ENCODE measurements at places on chromosomes 7 and 10.

- DNase-seq: peak; percentile 19
Measured at GRCh38 chr7:150379441-150380379, 580 bp downstream of the ZNF775 start.

DNA sequence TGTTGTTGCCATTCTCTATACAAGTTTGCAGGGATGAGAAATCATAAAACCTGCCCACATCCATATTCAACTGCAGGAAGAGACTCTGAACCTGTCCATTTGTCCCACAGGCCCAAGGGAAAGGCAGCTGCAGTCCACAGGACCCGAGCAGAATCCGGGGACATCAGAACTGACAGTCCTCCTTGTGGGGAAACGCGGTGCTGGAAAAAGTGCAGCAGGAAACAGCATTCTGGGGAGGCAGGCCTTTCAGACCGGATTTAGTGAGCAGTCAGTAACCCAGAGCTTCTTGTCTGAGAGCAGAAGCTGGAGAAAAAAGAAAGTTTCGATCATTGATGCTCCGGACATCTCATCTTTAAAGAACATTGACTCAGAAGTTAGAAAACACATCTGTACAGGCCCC lies 23.5 kb downstream of the GIMAP8 start:
- DNase-seq: no peak

- no peak for DNase-seq
Measured at GRCh38 chr10:83545901-83546391, 593.4 kb upstream of the GHITM start.

DNA sequence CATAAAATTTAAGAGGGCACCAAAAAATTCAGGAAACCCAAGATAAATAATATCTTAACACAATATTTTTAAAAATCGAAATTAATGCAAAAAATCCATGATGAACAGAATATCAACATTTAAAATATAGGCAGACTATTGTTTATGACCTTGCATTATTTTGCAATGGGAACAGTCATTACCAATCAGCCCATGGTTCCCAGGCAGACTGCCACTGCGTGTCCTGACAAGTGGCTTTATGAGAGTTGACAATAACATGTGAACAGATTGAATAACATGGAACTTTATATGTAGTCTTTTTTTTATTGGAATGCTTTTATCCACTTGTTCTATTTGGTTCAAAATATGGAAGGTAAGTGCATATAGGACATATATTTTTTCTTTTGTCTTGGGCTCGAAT lies 3.1 kb upstream of the AVPI1 start:
- DNase-seq: no peak

GRCh38 chr10:112771733-112772132 lies 178.3 kb upstream of the TCF7L2 start:
- DNase-seq: no peak

Measured in fibroblast of skin of right biceps (primary cell).